ENCODE measurements at places on chromosomes 4 and X.
A peak's percentile ranks its signal among the peaks of the same experiment; 100 is the strongest.

DNA sequence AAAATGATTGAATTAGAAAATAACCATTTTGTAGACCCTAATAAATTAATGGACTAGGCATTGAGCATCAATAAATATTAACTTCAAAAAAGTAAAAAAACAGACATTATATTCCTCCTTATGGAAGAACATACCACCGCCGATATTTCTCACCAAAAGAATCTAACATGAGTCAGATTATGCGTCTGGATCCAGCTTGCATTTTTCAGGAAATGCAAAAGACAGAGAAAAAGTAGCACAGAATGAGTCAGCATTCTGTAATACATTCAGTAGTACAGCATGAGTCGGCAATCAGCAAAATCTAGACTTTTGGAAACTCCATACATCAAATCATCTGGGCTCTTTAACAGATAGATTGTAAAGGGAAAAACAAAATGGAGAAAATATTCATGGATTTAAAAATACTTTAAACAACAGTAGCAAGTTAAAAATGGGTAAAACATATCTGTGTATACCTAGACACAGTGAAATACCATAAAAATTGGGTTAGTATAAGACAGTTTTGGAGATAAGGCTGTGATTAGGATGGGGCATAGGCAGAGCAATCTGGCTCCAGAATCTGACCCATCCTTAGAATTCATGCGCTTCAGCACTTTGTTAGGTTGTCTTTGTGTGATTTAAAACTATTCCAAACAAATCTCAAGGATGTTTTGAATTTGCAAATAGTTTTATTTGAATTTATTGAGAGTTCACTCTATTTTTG lies 633.0 kb upstream of the FAM241A start:
- no peak for DNase-seq

DNA sequence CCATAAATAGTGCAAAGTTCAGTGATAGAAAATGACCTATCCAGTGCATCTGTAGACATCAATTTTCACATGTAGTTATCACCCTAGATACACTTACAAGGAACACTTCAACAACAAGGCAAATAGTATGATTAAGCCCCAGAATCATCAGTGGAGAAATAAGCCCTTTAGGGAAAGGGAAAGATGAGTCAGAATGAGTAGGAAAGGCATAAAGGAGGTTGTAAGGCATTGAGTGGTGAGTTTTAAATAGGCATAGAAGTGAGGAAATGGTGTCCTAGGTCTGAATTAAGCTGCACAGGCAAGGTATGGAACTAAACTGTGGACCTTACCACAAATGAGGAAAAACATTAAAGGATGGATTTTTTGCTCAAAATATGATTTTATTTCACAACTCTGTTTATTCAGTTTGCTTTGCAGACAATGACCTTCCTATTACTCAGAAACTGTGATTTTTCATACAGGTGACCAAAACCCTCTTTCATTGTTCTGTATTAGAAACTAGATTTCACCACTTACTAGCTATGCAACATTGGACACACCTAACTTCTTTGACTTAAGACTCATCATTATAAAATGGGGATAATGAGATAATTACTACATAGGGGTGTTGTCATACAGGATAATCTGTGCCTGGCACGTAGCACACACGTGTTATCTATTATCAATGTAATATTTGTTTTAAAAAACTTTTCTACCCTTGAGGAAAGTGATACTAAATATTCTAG lies 57.0 kb upstream of the MAP9 start:
- no peak for DNase-seq

GRCh38 chr4:142348613-142349021 lies 497.5 kb downstream of the INPP4B start:
- DNase-seq, result no peak

DNA sequence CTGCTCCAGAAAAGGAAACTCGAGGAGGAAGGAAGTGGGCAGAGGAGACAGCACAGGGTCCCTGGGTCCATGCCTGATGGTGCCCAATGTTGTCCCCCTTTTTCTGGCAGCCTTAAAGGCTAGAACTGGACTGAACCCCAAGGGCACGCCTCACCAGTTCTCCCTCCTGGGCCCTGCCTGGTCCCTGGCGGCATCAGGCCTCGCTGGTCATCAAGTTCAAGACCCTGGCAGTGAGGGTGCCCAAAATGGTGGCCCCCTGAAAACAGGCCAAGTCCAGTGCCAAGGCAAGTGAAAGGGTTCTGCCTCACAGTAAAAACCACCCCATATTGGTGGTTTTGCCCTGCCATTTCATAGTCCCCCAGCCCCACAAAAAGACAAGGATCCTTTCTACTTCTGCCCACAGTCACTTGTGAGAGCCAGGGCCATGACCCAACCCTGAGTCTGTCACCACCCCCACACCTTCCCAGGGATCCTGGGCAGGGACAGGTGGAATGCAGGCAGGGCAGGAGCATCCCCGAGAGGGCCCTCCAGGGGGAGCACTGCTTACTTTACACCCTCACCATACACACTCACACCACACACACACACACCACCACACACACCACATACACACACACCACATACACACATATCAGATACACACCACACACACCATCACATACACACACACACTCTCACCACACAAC lies 107.6 kb downstream of the DCTD start:
- no peak for DNase-seq

GRCh38 chr4:20572976-20573375 lies 127.3 kb upstream of the PACRGL start:
- DNase-seq, result peak; percentile 65

DNA sequence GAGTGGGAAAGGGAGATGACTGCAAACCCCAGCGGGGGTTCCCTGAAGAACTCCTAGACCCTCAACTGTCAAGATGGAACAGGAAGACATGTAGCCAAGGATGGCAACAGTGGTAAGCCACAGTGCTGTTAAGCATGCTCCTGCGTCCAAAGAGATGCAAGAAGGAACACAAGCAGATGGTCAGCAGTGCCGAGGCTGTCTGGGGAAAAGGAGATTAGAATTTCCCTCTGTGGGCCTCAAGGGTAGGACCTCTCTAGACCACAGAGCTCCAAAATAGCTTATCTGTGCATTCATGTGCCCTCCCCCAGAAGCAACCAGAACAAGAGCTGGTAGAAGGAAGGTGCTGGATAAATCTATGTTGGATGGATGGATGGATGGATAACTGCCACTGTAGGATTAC lies 82.0 kb upstream of the CPEB2 start:
- DNase-seq, result no peak

- DNase-seq, result no peak
Measured at GRCh38 chr4:26076000-26076587, 162.1 kb downstream of the SMIM20 start.

DNA sequence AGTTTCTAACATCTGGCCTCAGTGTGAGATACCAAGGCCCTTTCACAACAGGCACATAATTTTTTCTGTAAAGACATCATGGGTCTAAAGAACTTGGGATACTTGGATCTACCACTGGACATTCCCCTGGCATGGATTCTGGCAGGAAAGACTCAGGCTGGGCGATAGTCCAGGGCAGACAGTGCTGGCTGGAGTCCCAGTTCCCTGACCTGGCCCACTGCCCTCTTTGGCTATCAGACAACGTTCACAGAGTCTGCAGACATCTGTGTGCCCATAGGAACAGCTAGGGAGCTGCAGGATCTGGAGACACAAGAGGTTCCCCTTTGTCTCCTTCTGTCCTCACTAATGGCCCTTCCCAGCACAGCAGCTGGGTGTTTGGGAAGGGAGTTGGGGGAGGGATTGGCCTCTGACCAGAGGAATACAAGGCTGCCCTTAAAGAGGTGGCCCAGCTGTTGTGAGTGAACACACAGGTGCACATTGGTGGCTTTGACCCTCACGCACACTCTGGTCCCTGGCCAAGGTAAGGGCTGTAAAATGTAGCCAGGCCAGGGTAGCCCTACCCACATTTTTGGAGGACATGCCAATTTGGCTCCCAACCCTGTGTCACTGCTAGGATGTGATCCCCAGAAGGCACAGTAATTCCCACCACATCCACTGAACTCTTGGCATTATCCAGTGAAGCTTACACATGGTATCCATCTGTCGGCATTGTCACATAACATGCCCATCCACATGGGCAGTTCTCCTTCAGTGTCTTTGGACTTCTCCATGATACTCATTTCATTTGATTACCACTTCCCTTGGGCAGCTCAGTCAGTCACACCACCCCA lies 72.3 kb downstream of the SOX3 start:
- DNase-seq, result no peak

DNA sequence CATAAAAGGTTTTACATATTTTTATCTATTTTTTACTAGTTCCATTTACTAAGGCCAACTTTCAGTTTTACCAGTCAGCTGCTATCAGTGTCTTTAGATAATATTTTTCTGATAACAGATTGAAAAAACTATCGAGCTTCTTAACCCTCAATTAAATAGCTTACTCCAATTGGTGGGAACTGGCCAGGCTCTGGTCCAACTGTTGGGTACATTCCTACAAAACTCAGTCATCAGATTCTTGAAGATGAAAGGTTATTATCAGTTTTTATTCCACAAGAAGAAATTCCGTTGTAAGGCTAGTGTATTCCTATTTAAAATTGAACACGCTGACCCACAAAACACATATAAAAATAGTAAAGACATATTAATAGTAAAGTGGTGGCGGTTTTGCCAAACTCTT lies 346.2 kb downstream of the MAPK10 start:
- DNase-seq, result no peak

GRCh38 chrX:6363188-6363587 lies 134.5 kb upstream of the NLGN4X start:
- DNase-seq, result no peak

- DNase-seq, result no peak
Measured at GRCh38 chr4:11505221-11505971, 76.7 kb upstream of the HS3ST1 start.

DNA sequence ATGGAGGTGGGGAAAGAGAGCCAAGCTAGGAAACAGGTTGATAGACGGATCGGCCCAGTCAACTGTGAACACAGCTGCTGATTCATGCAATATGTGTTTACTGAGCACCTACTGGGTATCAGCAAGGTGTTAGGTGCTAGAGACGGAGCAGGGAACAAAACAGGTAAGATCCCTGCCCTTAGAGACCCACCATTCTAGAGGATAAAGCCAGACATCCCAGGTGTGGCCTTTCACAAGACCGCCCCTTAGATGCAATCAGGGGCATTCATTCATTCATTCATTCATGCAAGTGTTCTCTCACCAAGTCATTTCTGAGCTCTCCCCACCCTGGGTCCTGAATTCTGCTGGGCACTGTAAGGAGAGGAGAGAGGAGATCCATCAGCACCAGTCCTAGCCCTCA lies 20.2 kb upstream of the MTM1 start:
- no peak for DNase-seq

DNA sequence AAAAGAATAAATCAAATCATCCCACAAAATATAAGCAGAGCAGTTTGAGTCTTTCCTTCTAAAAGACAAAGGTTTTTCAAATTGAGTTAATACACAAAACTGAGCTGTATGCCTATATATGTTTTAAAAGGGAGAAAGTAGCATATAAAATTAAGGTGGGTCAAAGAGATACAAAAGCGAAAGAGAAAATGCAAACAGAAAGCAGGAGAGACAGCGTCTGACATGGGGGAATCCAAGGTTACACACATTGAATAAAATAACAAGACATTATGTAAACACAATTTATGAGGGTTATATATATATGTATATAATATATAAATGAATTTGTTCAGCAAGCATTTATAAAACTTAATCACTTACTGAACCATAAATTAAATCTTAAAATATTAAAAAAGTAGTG lies 276.1 kb upstream of the LCORL start:
- no peak for DNase-seq

DNA sequence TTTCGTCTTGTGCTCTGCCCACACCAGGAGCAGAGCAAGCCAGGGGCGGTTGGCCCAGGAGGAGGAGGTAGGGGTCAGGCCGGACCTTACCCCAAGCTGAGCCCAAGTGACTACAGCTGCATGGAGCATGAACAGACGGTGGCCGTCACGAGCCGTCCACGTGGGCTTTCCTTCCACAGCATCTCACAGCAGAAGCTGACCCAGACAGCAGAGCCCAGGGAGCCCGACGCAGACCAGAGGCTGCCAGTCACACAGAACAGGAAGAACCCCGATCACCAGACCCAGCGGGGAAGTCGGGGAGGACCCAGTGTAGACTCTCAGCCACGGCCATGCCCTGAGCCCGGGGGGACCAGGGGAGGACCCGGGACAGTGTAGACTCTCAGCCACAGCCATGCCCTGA lies 58.0 kb downstream of the FAM53A start:
- no peak for DNase-seq

GRCh38 chrX:50638123-50638522 lies 167.5 kb upstream of the DGKK start:
- DNase-seq, result no peak

- DNase-seq, result no peak
Measured at GRCh38 chr4:61220556-61220955, 20.4 kb downstream of the ADGRL3 start.

GRCh38 chrX:102985192-102985591 lies 48.1 kb downstream of the RAB40AL start:
- DNase-seq, result no peak

DNA sequence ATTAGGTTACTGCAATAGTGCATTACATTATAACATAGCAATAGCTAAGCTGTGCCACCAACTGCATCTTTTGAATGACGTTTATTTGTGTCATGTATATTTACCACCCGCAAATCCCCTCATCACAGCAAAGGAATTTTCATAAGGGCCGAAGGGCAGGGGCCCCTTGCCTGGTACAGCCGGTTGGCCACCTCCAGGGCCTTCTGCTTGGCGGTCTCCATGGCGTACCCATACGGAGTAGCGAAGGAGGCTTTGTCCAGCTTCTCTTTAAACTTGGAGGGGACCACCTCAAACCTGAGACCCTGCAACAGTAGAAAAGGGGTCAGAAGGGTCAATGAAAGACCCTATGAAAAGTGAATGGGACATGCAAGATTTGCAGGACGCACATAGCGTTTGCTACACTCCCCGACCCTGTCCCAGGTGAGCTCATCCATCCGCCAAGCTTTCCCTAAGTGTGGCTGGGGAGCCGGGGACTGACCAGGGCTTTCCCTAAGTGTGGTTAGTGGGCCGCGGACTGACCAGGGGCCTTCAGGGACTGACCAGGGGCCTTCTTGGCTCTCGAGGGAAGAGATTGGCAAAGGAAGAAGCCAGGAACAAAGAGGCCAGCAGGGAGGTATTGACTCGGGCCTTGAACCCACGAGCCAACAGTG lies 10.6 kb downstream of the ASMTL start:
- peak; percentile 21 for DNase-seq

DNA sequence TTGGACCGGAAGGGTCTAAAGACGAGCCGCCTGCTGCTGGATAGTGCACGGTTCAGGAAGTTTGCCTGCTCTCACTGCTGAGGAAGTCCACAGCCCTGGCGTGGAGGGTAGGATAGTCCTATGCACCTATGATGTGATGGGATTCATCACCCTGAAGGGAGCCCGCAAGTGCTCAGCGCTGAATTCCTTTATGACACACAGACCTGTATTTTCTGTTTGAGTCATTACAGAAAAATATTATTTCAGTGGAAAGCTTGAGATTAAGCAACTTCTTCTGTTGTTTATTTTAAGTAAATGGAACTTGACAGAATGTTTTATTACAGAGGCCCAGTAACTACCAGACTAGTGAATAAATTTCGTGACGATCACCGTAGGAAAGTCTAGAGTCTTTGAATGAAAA lies 123.2 kb downstream of the TRIML1 start:
- DNase-seq, result no peak

GRCh38 chrX:38106991-38107655 lies 100.8 kb downstream of the SYTL5 start:
- DNase-seq, result no peak

GRCh38 chrX:153832728-153833127 lies 2.4 kb upstream of the PDZD4 start:
- no peak for DNase-seq
